NCI-H345 (cell line): ENCODE measurements at places on chromosomes 7 and 10.

GRCh38 chr7:70376561-70377031 is 755.3 kb upstream of the GALNT17 start:
- no peak for DNase-seq

DNA sequence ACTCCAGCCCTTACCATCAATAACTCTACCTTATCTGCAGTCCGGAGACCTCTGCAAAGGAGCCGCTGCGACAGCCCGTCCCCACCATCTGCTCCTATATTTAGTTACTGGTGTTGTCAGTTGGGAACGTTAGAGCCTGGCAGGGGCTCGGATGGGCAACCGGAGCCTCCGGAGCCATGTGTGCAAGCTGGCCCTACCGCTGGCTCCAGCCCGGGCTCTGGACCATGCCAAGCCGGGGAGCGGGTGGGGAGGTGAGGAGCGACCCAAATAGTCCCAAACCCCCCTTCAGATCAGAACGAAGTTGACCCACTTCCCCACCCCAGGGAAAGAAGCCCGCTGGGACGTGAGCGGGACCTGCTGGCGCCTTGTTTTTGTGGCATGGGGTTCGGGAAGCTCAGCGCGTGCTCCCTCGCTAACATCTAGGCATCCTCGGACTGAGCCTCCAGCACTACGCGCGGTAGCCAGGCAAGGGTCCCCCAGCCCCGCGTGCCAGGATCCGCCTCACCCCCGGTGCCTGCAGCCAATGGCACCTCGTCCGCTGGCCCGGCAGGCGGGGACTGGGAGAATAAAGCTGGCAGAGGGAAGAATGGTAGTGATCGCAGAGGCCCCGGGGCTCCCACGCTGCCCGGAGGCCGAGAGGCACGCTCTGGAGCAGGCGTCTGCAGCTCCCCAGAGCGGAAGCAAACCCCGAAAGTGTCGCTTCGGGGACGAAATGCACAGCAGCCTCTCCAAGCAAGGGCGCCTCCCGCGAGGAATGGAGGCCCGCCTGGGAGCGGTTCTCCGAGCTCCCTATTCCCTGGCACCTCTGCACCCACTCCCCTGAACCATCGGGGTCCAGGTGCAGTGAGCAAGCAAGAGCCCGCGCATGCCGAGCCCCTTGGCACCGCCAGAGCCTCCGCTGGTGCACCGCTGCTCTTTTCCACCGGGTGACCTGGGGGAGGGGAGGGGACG is 679 bp downstream of the LRRC20 start:
- peak; percentile 51 for DNase-seq

DNA sequence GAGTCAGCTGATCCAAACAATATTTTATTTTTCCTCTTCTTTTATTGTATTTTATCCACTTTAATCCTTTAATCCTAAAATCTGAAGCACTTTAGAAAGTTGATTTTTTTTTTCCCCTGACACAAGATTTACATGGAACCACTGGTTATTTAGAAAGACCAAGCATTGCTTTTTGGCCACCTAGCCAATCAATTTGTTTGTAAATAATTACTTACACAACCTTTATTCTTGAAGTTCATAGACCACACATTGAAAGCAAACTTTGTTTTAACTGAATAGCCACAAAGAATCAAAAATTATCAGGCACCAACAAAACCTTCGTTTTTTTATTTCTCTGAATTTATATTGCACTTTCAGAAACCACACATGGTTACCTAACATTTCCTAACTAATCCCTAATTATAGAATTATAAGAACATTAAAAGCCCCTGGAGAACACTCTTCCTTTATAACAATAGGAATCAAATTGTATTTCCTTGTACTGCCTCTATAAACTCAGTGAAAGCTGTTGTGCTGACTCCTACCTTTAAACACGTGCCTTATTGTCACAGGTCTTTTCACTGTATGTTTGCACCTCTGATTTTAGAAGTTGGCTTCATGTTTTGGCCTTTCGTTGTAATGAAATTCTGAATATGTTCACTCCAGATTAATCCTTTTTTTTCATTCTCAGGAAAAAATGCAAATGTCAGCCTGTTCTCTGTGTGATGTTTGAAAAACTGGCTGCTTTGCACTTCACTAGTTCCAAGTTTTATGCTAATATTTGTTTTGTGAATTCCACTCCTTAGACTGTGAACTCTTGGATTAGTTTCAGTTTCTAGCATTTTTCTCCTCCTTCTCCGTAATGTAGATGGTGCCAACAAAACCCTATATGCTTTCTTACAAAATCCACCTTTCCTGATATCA is 1511.9 kb downstream of the REEP3 start:
- no peak for DNase-seq

DNA sequence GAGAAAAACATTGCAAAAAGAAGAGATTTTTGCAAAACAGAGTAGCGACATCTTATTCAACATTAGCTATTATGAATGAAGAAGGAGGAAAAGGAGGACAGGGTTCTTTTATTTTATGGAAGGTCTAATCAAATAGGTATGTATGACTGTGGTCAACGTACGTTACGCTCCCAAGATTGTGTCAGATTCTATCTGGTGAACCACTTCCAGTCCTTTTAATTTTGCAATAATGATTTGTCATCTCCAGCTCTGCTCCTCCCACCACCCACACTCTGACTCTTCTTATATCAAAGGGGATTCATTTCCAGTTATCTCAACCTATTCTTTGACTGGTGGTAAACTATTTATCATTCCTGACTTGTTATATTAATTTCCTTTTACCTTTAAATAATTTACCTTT is 259.9 kb downstream of the CACNA2D1 start:
- no peak for DNase-seq

- DNase-seq: no peak
Measured at GRCh38 chr7:141671705-141672496, 30.1 kb downstream of the DENND11 start.

GRCh38 chr10:51000164-51000563 is 74.1 kb upstream of the PRKG1 start:
- no peak for DNase-seq

DNA sequence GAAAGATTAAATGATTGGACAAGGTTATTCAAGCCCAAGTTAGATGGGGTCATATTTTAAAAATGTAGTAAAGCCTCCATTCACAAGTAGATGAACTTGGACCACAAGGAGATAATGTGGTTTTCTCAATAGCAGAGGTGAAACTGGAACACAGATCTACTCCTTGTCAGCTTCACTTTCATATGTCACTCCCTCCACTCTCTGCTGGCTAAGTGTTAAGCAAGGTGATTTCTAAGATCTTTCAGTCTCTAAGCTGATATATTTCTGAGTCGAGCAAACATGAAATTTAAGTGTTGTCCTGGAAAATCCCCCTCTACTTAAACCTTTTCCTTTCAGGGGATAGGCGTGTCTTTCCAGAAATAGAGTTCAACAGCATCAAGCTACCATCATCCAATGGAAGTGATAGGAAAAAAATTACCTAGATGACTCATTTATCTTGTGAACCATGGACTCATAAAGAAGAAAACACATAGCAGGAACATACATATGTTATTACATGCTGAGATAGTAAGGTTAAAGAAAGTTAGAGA is 275.0 kb downstream of the PTEN start:
- DNase-seq: no peak

DNA sequence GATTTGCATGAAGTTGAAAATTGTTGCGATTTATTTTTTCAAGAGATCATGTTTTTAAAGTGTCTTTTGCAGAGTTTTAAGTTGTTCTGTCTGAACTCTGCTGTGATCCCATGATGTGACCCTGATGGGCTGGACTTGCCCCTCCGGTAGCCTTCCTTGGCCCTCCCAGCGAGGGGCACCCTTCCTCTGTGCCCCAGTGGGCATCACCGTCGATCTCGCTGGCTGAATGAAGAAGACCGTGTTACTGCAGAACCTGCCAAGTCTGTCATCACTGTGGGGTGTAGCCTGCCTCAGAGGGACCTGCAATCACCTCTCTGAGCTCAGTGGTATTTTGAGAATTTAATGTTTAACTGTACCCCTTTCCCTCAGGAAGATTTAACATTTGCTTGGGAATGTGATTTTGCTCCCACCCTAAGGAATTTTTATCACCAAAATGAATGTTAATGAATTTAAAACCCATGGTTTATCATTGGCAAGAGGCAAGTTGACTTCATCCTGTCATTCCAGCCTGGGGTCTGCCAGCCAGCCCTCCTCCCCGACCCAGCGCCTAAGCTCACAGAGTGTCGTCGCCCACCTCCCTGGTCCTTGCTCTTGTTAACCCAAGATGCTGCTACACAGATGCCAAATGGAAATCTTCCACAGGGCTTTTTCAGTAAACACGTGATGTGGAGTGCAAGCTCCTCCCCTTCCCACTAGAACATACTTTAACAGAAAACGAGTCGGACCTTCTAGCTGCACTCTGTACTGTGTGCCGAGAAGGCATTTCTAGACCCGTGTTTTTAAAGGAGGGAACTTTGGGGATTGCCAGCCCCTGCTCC is 115.4 kb downstream of the NT5C2 start:
- no peak for DNase-seq

- DNase-seq: no peak
Measured at GRCh38 chr7:114765331-114766040, 156.4 kb upstream of the MDFIC start.

- DNase-seq: no peak
Measured at GRCh38 chr7:134804854-134805253, 25.4 kb downstream of the CALD1 start.

DNA sequence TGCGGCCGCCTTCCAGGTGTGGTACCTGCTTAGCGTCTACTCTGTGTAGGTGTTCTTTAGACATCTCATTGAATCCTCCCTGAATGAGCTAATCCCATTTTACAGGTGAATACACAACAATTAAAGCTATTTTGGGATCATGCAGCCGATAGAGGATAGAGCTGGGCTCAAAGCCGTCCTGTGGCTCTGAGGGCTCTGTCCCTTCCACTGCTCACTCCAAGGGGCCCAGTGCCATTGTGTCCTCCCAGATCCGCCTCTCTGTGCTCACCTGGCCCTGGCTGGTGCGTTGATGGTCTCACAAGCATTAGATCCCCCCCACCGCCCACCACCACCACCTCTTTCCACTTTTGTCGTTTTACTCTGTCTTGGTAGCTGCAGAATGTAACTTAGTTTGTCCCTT is 13.1 kb downstream of the NPTX2 start:
- no peak for DNase-seq

DNA sequence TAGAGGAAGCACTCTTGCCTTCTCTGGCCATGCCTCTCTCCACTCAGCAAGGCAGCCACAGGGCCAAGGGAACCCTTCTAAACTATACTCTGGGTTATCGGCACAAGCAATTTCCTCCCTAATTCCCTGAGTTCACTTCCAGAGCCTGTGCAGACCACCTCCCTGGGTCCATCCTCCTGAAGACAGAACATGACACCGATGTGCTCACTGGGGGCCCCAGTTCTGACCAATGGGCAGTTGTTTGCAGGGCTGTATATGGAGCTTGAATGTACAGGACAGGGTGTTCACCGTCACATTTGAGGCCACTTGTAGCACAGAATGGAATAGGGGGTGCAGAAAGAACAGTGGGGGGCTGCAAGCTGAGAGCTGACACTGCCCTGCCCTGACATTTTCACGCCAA is 77.7 kb downstream of the TFEC start:
- DNase-seq: no peak

GRCh38 chr7:111647881-111648280 is 85.6 kb upstream of the IMMP2L start:
- DNase-seq: no peak

- no peak for DNase-seq
Measured at GRCh38 chr10:110810625-110811024, 61.1 kb upstream of the PDCD4 start.

DNA sequence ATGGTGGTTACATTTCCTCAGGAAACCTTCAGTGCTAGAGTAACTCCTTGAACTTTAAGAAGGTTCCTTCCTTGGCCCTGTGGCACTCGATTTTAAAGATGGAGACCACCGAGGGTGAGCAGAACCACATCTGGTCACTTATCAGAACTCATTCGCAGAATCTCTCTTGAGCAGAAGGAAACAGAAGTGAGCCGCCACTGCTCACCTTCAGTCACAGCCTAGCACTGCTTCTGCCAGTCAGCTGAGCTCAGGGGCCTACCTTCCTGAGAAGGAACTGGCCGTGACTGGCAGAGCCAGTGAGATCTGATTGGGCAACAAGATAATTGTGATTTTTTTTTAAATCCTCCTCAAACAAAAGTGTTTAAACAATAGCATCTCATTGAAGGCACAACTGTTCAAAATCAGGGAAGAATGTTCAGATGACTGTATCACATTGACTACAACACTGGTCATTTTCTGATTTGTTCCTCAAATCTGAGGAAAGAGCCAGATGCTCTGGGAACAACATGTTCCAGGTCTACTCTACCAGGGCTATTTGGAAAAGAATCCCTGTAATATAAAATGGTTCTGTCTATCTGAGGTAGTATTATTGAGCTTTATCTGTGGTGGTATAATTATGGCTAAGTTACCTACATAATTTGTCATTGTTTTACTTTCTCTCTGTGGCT is 2.7 kb upstream of the SYPL1 start:
- DNase-seq: no peak

DNA sequence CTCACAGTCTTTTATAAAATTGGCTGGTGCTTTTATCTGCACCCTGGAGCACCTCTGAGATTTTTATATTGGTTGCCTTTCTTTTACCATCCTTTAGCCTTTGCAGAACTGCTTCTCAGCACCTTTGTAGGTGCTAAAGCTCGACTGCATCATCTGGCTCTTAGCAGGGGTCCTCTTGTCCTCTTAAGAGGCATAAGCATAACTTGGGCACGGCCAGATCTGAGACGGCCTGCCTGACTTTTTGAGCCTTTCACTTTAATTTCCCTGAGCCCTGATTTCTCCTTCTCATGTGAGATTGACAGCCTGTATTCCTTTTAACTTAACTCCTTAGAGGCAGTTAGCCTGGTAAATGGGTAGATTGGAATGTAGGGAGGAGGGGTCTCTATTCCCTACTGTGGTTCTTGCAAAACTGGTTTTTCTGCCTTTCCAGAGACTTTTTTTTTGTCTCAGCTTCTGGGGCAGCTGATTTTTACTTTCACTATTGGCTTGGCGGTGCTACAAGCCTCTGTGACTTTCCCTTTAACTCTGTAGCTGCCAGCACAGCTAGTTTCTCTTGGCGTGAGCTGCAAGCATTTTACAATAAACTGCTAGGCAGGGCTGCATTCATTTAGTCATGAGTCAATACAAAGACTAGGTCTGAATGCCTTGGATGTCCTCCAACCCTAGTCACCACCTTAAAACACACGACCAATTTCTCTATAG is 24.0 kb downstream of the ZPBP start:
- peak; percentile 81 for DNase-seq

- no peak for DNase-seq
Measured at GRCh38 chr10:55629793-55630490, 731.1 kb downstream of the ZWINT start.

- DNase-seq: no peak
Measured at GRCh38 chr7:99024066-99024465, 119.8 kb downstream of the SMURF1 start.

DNA sequence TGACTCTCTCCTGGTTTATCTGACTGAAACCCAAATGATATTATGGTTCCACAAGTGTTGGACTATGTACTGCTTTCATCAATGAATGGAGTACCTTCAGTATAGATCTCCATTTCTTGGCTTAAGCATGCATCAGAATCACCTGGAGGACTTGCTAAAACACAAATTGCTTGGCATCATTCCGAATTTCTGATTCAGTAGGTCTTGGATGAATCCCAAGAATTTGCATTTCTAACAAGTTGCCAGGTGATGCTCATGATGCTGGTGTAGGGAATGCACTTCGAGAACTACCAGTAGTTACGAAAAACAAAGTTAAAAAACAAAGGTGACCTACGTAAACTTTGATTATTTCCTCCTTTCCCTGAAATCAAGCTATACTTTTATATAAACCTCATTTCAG is 119.0 kb upstream of the FEZF1 start:
- no peak for DNase-seq
